ENCODE measurements at places on chromosomes 1 and 21.

GRCh38 chr1:213976665-213977485 is 10.9 kb upstream of the PROX1 start:
- DNase-seq = no peak

DNA sequence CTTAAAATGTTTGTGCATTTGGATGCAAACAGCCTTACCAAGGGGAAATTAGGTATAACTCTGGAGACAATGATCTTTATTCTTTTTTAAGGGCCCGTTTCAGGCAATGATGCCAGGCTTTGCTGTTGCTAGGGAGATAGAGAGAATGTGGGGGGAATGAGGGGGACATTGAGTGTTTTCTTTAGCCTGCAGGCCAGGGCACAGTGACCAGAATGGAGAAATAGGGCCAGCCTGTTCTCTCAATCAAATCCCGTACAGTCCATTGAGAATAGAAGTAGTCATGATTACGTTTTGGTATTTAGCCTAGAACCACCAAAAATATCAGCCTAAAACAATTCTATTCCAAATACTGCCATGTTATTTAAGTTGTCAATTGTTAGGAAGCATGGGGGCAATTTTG is 49.0 kb downstream of the RGS7 start:
- no peak for DNase-seq

- DNase-seq = no peak
Measured at GRCh38 chr1:159152031-159152430, 19.4 kb upstream of the CADM3 start.

- DNase-seq = no peak
Measured at GRCh38 chr1:8476006-8476405, 158.1 kb downstream of the SLC45A1 start.

DNA sequence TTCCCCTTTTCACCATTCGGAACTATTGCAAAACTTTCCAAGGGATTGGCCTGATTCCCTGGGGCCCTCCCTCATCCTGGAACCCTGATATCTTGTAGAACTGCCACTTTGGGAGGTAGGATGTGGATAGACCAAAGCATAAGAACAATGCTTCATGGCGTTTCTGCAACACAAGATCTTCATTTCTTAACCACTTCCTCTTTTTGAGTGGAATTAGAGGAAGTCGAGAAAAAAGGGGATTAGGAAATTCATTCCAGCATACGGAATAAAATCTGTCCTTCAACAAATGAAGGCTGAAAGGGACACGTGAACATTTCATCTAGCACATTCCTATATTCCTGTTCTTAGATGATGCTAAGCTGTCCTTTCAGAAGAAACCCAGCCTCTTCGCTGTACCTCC is 149.3 kb downstream of the HUNK start:
- no peak for DNase-seq

GRCh38 chr1:228664399-228664914 is 70.8 kb upstream of the RHOU start:
- DNase-seq = peak; percentile 70

DNA sequence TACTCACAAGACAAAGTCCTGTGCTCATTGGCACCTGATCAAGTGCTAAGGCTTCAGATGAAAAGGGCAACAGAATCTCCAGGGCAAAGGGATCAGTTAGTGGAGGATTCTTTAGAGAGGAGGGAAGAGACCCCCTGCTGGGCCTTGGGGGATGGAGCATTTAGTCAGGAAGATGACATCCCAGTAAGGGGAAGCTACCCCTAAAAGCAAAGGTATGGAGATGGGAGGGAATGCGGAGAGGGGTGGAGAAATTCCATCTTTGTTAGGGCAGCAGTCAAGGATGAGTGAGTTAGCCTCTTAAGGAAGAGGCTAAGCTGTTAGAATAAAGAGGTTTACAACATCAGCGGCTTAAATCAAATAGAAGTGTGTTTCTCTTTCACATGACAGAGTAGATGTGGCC is 67.4 kb downstream of the ST6GALNAC3 start:
- no peak for DNase-seq

GRCh38 chr1:92404661-92405060 is 82.1 kb downstream of the GFI1 start:
- peak; percentile 34 for DNase-seq

DNA sequence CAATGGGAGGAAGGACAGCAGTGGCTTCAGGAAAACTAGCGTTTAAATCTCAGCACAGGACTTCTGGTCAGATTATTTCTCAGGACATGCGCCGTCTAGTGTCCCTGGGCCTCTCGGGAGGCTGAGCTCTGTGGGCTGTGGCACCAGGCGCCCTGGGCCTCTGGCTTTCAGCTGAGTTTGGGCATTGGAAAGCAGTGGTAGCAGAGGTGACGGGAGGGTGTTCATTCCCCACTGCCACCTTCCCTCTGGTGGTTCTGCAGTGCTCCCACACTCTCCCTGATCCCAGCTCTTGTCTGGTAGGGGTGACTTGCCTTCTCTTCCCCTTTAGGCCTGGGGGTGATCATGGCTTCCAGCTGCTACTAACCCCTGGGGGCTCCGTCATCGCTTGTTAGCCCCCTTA is 42.2 kb upstream of the USP1 start:
- DNase-seq = no peak

- peak; percentile 79 for DNase-seq
Measured at GRCh38 chr1:108661030-108661609, at the start of gene HENMT1. Gene HENMT1, minus strand, starts transcription at chr1:108661093. Its CDS starts 1,209 bp downstream, at chr1:108659884.

GRCh38 chr1:92273039-92273438 is 25.7 kb downstream of the GLMN start:
- no peak for DNase-seq

DNA sequence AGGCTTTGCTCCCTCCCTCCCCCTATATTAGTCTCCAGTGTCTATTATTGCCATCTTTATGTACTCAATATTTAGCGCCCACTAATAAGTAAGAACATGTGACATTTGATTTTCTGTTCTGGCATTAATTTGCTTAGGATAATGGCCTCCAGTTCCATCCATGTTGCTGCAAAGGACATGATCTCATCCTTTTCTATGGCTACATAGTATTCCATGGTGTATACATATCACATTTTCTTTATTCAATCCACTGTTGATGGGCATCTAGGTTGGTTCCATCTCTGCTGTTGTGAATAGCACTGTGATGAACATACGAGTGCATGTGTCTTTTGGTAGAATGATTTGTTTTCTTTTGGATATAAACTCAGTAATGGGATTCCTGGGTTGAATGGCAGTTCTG is 61.3 kb downstream of the SH3GLB1 start:
- DNase-seq = no peak

DNA sequence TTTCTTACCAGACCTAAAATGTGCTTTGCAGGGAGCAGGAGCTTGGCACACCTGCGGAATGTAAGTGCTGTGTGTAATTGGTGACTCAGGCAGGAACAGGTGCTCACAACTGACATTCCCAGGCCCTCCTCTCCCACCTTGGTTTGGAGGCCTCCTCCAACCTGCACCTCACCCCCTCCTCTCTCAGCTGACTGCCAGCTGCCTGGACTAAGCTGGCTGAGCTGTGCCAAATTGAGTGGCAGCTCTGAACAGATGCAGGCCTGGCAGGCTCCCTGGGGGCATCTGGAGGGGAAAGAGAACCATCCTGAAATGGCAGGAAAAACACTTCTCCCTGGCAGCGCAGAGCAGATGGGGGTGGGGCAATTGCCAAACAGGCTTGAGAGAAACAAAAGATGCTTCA is 91.7 kb upstream of the PGBD5 start:
- DNase-seq = no peak

DNA sequence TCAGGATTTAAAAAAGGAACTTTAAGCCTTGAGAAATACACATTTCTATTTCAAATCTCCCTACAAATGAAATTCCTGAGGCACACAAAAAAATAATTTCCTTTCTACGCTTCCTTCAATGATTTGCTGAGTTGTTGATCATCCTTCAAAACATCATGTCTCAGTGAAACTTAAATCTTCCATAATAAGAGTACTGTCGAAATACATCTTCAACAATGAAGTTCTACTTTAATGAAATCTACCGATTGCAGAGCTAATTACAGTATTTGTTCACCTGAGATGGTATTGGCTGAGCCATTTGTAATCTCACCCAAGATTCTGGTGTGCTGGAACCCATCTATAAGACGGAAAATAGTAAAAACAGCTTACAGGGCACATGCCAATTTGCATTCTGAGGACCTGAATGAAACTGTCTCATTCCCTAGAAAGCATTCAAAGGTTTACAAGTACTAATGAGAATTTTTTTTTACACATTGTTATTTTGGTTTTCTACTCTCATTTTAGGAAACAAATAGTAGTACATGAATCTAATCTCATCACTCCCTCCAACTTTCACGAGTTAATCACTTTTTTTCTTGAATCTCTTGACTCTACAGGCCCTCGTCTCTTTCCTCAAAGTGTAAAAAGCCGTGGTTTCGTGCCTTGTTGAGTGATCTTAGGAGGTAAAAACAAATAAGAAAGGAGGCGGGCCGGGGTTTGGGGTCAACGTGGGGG is 1.1 kb downstream of the CHML start:
- peak; percentile 22 for DNase-seq

DNA sequence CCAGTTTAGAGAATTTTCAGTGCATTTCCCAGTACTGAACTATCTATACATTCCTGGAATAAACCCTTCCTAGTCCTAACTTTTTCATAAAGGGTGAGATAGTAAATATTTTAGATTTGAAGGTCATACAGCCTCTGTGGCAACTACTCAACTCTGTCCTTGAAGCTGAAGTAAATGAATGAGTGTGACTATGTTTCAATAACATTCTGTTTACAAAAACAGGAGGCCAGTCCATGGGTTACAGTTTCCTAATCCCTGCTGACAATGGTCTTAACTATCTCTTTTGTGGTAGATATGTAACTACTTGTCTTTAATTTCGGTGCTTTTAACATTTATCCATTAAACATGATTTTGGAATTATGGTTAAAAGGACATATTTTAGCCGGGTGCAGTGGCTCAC is 4.3 kb downstream of the ZNF684 start:
- DNase-seq = no peak

DNA sequence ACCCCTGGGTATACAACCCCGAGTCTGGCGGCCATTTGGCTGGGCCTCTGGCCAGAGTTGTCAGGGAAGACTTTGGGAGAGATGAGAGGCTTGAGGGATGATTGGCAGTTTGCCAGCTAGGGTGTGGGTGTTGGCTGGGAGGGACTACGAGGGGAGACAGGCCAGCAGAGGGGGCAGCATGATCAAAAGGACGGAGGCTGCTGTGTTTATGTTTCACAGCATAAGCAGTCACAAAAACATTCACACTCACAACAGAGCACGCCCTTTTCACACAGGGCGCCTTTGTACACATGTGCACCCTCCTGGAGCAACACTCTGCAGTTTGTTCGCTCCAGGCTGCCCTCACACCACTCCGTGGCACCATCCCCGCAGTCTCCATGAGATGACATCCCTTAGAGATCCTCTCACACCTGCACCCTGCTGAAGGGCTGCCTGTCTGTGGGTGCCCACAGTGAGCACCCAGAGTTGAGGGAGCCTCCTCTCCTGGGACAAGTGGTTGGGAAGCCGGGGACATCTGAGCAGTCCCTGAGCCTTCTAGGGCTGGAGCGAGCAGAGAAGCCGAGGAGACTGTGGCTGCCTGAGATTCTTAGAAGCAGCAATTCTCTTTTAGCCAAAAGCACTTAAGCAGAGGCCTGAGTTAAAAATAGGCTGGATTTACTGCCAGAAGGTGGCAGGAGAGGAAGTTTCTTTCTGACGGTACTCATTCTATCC is 15.4 kb downstream of the EFNA3 start:
- peak; percentile 66 for DNase-seq

DNA sequence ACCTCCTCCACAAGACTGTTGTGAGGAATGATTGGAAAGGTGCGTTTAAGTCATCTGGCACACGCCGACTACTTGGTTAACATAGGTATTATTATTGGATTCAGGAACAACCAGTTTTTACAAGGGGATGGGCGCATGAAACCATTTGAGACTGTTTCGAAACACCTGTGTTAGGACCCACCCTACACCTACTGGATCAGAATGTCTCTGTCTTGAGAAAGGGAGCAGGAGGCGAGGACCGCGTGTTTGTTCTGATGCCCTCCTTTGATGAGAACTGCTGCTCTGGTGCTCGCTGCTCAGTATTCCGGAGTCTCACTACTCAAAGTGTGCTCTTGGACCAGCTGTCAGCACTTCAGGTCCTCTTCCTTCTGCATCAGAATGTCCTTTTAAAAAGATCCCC is 7.3 kb downstream of the H6PD start:
- no peak for DNase-seq

- no peak for DNase-seq
Measured at GRCh38 chr1:203455706-203456105, 19.9 kb upstream of the PRELP start.

- DNase-seq = no peak
Measured at GRCh38 chr1:229905031-229905545, 161.9 kb upstream of the GALNT2 start.

GRCh38 chr21:36575306-36575705 is 95.4 kb upstream of the CLDN14 start:
- DNase-seq = no peak

GRCh38 chr1:234923626-234924025 is 205.0 kb downstream of the TOMM20 start:
- DNase-seq = no peak

GRCh38 chr1:219798283-219799030 is 129.9 kb downstream of the SLC30A10 start:
- peak; percentile 74 for DNase-seq

DNA sequence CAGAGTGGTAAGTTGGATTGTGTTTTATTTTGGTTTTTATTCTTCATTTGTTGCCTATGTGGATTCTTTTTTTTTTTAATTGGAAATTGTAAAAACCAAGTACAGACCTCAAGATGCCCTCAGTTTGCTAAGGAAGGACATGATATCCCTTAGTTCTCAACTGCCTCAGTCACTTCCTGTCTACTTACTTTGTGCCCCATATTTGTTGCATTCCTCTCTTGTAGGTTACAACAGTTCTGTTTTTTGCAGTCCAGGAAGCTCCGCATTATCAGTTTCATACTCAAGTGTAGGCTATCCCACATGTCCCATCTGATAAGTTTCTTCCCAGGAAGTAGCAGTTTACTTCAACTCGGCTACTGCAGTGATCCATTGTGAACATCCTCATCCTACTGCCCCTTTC is 82.0 kb downstream of the RPAP2 start:
- DNase-seq = no peak

- peak; percentile 80 for DNase-seq
Measured at GRCh38 chr1:31095298-31095981, 29.9 kb upstream of the PUM1 start.

DNA sequence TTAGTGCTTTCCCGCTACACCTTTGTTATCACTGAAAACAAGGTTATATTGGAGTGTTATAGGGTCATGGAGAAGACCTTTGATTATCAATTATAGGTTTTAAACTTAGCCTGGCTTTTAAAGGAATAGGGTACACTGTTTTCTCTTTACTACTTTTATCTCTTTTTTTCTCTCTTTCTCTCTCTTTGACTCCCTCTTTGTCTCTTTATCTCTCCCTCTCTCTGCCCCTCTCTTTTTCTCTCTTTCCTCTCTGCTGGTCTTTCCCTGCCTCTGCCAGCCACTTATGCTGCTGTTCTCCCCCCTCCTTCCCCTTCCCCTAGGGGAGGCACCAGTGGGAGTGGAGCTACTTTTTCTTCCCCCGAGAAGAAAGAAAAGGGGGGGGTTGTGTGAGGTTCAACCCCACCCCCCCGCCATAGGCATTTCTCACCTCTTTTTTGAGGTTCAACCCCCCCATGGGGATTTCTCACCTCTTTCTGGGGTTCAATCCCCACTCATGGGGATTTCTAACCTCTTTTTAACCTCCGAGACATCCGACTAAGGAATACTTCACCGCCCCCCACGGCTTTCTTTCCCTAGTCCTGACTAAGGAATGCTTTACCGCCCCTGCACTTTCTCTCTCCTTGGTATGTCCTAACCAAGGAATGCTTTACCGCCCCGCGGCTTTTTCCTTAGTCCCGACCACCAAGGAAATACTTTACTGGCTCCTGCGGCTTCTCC is 17.2 kb upstream of the ZBTB8B start:
- DNase-seq = peak; percentile 12
